ENCODE measurements at places on chromosomes 5 and 9.

- DNase-seq: no peak
Observed at GRCh38 chr5:149298163-149298562, 26.5 kb downstream of the AFAP1L1 start.

DNA sequence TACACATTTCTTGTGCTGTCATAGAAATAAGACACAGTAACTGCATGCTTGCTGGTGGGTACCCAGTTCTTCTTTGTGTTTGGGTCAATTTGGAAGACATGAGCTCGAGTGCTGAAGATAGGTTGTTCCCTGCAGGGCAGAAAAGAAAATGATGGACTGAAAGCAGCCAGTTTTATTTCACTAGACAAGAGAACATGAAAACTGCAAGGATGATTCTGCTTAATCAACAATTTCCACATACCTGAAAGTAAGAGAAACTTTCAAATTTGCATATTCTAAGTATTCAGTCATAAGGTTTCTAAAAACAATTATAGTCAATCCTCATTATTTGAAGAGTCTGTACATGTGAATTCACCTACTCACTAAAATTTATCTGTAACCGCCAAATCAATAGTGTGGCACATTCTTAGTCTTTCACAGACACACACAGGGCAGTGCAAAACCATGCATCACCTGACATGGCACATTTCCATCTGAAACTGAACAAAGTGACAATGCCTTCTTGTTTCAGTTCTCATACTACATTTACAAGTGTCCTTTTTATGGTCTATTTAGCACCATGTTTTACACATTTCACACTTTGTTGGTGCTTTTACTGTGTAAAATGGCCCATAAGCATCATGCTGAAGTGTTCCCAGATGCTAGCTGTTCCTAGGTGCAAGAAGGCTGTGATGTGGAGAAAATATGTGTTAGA lies 56.9 kb downstream of the HOMER1 start:
- DNase-seq: no peak

DNA sequence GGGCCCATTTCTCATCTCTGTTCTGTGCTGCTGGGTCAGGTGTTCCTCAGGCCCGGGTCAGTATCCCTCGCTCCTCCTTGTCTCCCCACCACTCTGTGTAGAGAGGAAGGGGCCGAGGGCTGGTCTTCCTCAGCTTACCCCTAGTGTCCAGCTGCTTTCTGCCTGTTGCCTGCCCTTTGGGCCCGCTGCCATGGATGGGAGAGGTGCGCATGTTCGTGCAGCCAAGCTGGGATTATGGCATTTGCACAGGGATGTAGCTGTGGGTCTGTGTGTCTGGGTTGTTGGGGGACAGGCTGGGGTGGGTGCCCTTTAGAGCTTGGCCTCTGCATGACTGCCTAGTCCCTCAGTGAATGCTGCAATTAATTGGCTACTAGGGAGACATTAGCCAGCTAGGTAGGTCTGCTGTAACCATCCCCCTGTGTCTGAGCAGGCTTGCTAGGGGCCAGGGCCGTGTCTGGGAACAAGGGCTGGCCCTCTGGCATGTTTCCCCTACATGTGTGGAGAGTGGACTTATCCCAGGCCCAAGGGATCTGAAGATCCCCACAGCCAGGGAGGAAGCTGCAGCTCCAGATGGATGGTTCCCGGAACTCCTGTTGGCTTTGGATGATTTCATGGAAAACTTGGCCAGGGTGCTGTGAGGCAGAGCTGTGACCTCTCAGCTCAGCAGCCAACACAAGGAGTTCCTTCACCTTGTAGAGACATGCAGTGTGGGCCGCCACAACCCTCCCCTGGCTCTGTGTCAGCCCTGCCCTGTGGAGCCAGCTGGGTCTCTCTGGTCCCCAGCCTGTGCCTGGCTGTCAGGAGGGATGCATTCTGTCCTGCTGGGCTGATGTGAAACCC lies 161.9 kb downstream of the MACROH2A1 start:
- no peak for DNase-seq

DNA sequence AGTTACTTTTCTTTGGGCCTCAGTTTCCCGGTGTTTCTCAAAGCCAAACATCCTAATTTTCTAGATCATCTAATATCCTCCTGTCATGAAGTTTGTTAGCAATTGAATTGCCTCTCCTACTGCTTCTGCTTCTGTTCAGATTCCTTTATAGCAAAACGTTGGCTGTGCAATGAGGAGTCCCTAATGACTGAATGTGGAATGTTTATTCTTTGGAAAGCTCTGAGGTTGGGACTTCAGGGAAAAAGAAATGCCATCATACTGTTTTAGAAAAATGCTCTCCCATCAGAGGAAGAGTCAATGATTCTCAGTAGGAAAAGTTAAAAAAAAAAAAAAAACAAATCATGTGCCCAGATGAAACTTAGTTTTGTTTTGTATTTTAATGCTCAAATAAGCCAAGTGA lies 268.7 kb upstream of the PAPPA start:
- no peak for DNase-seq

Data from activated naive CD4-positive, alpha-beta T cell treated with anti-CD3 and anti-CD28 coated beads, Interleukin-2, amount 50 U/mL, for 16 hours (primary cell).